Right lung (tissue), 10 donors: ENCODE measurements at places on chromosomes 12 and 14. TPM values are rescaled to one million over a fixed set of nuclear protein-coding genes. Genes with fewer than 3 reads are reported as not detected.

- no peak for DNase-seq
Measured at GRCh38 chr14:79730953-79731352, 480.4 kb downstream of the DIO2 start.

DNA sequence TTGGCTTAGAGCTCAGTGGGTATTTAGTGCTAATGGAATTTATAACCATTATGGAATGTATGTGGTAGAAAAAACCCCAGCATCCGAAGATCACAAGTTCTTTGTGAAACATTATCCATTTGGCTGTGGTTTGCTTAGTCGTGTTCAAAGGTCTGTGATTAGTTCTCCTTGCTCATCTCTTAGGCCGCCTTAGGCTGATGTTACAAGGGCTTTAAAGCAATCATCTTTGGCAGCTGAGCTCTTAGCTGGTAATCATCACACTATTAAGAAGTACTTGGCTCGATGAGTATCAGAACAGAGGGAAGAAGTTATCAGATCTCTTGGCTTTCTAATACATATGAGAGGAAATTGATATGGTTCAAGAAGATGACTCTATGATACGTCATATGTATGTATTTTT is 124.1 kb upstream of the E2F7 start:
- no peak for DNase-seq

DNA sequence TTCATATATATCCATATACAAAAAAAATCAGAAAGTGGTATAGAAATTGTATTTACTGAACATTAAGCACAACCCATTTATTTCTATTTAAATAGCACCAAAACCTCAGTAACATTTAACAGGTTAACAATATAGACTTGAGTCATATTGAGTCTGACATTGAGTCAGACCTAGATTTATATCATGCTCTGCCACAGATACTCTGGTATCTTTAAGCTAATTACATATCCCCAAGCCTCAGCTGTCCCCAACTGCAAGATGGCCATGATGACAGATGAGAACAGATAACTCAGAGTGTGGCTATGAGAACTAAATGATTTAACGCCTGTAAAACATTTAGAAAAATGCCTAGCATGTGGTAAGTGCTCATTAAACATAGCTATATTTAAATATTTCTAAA is 40.3 kb downstream of the IFNG start:
- DNase-seq, result no peak

- no peak for DNase-seq
Measured at GRCh38 chr12:11576104-11576503, 73.4 kb upstream of the ETV6 start.

DNA sequence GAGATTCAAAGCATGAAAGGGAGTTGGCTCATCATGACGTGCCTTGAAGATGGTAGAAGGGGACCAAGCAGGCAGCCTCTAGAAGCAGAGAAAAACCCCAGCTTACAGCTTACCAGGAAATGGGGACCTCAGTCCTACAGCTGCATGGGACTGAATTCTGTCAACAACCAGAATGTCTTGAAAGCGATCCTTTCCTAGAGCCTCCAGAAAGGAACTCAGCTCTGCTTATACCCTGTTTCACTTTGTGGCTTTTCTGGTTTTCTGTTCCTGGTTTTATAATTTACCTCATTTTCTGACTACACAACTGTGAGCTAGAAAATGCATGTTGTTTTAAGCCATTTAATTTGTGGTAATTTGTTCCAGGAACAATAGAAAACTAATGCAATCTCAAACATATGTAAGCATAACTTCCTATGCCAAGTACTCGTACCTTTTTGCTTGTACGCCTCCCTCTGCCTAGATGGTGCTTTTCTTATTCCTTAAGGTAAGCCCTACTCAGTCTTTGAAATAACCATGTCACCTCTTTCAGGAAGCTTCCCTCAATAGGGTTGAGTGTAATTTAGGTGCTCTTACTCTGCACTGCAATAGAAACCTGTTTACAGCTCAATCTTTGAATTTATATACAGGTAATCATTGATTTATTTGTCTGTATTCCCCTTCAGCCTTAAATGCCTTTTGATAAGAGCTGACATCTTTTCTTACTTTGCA is 348.8 kb downstream of the TMEM117 start:
- no peak for DNase-seq

DNA sequence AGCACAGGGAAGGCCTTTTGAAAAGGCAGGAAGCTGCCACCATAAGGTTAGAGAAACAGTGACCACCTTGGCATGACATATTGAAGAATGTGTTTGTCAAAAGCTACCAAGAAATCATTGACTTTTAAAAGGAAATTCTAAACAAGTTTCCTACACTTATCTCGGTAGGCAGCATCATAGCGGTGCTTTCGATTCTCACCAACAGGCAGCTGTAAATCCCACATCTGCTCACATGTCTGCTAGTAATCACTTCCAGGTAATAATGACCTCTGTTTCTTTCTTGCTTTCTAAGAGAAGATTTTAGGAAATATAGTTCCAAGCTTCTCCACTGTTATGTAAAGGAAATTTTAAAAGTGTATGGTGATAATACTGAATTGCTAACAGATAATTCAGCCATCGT is 821.1 kb upstream of the FOXG1 start:
- DNase-seq, result no peak

PRKD1 gene
- polyA plus RNA-seq, result 28.3 TPM

CLEC1A gene
- polyA plus RNA-seq, result 20.7 TPM
